Naive thymus-derived CD8-positive, alpha-beta T cell (primary cell): ENCODE measurements at places on chromosomes 1 and 21. TPM values are rescaled to one million over a fixed set of nuclear protein-coding genes. Genes with fewer than 3 reads are reported as not detected.

DNA sequence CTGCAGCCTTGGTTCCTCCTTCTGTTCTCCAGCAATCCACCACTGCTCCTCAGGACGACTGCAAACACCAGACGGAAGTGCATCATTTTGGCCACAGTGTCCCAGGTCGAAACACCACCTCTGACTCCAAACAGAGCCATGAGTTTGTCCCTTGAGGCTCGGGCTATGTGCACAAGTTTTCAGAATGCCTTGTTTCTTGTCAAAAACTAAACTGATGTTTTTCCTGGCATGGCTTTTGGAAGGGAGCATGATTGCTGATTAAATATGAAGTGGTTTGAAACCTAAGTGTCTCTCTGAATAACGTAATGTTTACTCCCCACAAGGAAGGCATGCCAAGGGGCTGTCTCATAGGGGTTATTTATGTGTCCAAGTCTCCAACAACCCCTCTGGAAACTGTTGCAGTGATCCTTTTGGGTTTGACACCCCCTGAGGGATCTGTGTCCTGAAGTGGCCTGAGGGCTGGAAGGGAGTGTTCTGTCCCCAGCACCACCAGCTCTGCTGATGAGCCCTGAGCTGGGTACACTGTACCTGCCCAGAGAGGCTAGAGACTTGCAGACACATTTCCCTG lies 132.7 kb downstream of the PLPP3 start:
- no peaks in the 10 kb centered on the region for H3K27me3 ChIP-seq
- H3K4me3 ChIP-seq, result no peak overlapping the region
- no peak overlapping the region for H3K27ac ChIP-seq
- H3K36me3 ChIP-seq, result no peaks in the 10 kb centered on the region
- no peak for DNase-seq
- no peaks in the 10 kb centered on the region for H3K4me1 ChIP-seq

DNA sequence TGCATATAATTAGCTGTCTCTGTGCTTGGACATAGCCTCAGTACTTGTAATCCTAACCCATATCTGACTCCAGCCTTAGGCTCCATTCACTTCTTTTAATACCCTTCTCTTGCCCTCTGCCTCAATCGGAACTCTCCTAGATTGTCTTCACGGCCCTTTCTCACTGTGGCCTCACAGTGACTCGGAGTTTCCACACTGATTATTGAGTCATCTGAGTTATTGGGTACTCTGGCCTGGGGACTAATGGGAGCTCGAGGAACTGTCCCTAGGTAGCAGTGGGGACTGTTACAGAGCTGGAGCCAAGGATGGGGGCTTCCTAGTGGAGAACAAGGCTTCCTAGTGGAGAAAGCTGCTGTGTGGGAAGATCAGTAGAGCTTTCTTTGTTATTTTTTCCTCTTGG lies 17.0 kb downstream of the TRAF5 start:
- no peak overlapping the region for H3K4me3 ChIP-seq
- H3K36me3 ChIP-seq, result peaks cover 17% of the 10 kb centered on the region
- no peaks in the 10 kb centered on the region for H3K27me3 ChIP-seq
- DNase-seq, result no peak
- peaks cover 41% of the 10 kb centered on the region for H3K4me1 ChIP-seq

DNA sequence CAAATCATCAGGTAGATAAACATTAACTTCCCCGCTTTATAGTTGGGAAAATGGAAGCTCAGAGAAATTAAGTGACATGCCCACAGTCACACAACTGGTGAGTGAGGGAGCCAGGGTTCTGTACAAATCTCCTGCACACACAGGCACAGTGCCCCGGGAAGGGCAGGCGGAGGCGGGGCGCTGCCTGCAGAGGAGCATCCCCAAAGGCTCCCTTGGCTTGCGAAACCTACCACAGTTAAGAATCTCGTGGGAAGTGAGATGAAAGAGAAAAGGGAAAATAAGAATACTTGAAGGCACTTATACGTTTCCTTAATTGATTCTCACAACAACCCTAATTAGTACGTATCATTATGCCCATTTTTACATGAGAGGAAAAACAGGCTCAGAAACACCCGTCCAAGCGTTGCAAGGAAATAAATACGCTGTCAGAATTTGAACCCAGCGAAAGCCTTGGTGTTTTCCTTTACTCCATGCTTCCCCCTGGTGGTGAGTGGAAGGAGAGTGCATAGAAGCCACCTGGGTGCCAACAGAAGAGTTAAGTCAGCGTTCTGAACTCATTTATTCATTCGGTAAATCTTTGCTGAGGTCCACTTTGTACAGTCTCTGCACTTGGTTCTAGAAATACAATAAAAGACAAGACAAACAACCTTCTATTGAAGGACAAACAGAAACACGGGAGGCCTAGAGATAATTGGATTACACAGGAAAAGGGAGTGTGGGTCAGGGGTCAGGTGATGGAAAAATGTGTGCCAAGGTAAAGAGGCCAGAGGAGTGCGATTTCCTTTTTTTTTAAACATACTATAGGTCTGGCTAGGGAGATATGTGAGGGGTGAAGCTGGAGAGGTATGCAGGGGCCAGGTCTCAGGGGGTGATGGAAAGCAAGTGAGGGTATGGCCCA lies 28.4 kb downstream of the ACP6 start:
- H3K4me3 ChIP-seq, result no peak overlapping the region
- peak; percentile 48 for DNase-seq
- peaks cover 29% of the 10 kb centered on the region for H3K36me3 ChIP-seq
- H3K27me3 ChIP-seq, result no peaks in the 10 kb centered on the region
- peaks cover 26% of the 10 kb centered on the region for H3K4me1 ChIP-seq

- no peaks in the 10 kb centered on the region for H3K27me3 ChIP-seq
- no peak overlapping the region for H3K4me3 ChIP-seq
- no peaks in the 10 kb centered on the region for H3K4me1 ChIP-seq
- no peak overlapping the region for H3K27ac ChIP-seq
- no peaks in the 10 kb centered on the region for H3K36me3 ChIP-seq
- no peak for DNase-seq
Measured at GRCh38 chr1:218456444-218456843, 111.3 kb downstream of the TGFB2 start.

- DNase-seq, result no peak
- H3K36me3 ChIP-seq, result peaks cover 8% of the 10 kb centered on the region
Measured at GRCh38 chr1:61334718-61335589, 252.6 kb downstream of the NFIA start.

Gene VANGL1
- 3.4 TPM for polyA plus RNA-seq

Gene CCDC190
- polyA plus RNA-seq, result not detected
